ENCODE measurements at places on chromosomes 2 and 18.

GRCh38 chr2:70201831-70202230 is 11.0 kb upstream of the C2orf42 start:
- DNase-seq, result no peak

- no peak for DNase-seq
Observed at GRCh38 chr2:95077861-95078603, 43.6 kb downstream of the MRPS5 start.

GRCh38 chr2:2033691-2034090 is 289.4 kb upstream of the PXDN start:
- DNase-seq, result no peak

DNA sequence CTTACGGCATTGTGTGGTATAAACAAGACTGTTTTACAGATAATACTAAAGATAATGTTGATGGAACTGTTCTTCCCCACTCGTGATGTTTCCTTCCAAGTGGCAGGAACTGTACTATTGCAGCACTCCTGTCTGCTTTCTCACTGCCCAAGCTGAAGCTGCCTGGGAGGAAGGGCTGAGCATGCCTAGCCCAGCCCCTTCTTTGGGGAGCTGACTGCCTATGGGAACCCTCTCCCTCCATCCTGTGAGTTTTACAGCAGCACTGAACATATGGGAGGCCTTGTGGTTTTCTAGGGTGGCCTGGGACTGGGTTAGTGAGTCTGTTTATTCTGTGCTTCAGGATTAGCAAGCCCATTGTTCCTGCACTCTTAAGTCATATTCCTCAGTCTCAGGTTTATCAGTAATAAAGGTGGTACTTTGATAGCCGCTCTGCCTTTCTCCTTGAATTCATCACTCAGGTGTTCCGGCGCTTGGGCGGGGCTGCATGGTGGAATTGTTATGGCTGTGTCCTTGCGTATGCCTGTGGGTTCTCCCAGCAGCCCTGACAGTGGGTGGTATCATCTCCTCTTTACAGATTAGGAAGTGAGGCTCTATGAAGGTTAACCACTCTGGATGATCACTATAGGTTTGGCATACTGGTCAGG is 379.7 kb downstream of the PTPRM start:
- no peak for DNase-seq

GRCh38 chr2:174524527-174524926 is 37.7 kb upstream of the GPR155 start:
- no peak for DNase-seq

DNA sequence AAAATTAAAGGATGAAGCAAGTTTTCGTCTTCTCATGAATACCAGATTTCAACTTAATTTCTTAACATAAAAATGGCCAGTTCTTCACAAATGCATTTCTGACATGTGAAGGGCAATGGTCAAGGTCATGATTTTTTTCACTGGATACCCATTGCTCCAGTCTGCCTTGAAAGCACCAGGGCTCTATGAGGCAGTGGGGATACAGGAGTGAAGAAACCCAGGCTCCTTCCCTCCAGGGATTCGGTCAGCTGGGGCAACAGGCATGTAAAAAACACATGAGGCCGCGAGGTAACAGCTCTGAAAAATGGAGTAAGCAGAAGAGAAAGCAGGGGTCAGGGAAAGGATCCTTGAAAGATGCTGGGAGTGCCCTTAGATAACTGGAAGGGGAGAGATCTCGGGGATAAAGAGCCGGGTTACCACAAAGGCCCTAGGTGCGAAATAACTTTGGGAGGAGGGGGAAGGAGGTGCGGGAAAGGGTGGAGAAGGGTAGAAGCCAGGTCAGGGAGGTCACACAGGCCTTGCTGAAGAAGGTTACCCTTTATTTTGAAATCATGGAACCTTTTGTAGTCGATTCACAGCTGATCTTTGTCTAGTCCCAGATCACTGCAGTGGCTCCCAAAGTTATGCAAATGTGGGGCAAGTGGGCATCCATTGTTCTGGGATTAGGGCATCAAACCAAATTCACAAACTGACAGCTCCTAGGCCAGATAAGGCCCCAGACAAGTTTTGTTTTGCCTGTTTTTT is 5.2 kb upstream of the SPRED2 start:
- no peak for DNase-seq

GRCh38 chr2:7480431-7480830 is 563.2 kb downstream of the RNF144A start:
- DNase-seq, result no peak

DNA sequence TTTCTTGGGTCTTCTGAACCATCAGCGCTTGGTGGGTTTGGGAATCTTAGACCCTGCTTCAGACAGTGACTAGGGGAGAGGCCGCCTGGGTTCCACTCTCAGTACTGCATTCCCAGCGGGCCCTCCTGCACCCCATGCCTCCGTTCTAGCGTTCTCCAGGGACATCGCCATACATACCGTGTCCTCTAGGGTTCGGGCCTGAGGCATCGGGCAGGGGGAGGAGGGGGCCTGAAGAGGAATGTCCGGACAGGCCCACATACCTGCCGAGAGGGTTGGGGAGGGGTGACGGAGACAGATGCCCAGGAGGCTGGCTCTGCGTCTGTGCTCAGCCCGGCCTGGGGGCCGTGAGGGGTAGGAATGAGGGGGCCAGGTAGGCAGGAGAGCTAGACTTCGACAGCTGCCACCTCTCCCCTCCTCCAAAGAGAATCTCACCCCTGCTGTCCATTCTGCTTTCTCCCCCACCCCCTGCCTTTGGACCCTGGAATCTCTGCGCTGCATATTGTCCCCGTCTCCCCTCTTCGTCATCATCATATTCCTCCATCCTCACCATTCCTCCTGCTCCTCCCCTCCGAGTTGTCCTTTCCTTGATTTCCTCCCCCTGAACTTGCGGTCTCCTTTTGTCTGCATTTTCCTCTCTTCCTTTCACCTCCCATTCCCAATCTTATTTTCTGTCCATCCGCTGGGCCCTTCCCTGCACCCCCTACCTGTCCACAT is 7.8 kb upstream of the WNT10A start:
- DNase-seq, result no peak

GRCh38 chr2:183729380-183729779 is 605.1 kb downstream of the NUP35 start:
- no peak for DNase-seq

DNA sequence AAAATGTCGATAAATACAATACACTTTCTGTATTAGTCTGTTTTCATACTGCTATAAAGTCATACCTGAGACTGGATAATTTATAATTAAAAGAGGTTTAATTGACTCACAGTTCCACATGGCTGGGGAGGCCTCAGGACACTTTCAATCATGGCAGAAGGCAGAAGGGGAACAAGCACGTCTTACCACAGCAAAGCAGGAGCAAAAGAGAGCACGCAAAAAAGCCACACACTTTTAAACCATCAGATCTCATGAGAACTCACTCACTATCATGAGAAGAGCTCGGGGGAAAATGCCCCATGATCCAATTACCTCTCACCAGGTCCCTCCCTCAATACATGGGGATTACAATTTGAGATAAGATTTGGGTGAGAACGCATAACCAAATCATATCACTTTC is 256.7 kb downstream of the ANAPC1 start:
- no peak for DNase-seq

DNA sequence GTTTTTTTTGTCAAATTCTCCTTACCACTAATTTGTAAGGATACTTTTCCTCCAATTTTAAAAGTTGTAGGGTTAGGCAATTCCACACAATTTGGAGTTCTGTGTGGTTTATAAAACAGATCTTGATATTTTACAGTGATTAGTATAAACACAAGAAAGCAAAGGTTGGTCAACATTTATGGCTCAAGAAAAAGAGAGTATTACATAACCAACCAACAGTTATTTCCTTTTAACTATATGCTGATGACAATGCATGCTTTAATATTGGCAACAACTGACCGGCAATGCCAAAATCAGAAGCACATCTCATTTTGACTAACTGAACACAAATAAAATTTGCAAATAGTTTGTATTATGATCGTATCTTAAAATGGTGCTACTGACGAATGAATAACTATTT is 137.2 kb downstream of the CDH2 start:
- no peak for DNase-seq

DNA sequence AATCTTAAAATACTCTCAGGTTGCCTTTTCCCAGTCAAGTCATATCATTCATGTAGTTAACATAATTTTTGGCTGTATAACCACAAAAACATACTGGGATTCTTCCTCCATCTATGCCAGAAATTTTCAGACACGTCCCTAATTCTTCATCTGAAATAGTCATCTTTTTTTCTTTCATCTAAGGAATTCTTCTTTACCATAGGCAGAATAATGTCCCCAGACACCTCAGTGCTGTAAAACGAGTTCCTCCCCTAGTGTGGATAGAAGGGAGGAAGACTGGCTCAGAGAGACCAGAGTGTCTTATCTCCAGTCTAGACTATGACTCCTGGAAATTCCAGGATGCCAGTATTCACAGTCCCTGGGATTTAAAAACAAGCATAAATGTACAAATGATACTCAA is 127.8 kb downstream of the MREG start:
- DNase-seq, result no peak

- no peak for DNase-seq
Observed at GRCh38 chr2:241302759-241303651, 12.5 kb downstream of the HDLBP start.

GRCh38 chr2:2777213-2777612 is 446.1 kb upstream of the MYT1L start:
- no peak for DNase-seq

All from activated CD4-positive, CD25-positive, alpha-beta regulatory T cell treated with anti-CD3 and anti-CD28 coated beads, Interleukin-2, amount 50 U/mL, for 16 hours (primary cell).